ENCODE measurements at places on chromosomes 4 and X. TPM values are rescaled to one million over a fixed set of nuclear protein-coding genes. Genes with fewer than 3 reads are reported as not detected.

Gene CT47B1
- not detected for total RNA-seq

GRCh38 chrX:118239178-118239870, 106.6 kb upstream of the WDR44 start:
- DNase-seq = no peak

Gene CLDN2
- not detected for total RNA-seq

- DNase-seq = no peak
These were observed 13.8 kb downstream of the CCDC22 start for GRCh38 chrX:49249071-49249470.

Gene LRAT
- not detected for total RNA-seq

DNA sequence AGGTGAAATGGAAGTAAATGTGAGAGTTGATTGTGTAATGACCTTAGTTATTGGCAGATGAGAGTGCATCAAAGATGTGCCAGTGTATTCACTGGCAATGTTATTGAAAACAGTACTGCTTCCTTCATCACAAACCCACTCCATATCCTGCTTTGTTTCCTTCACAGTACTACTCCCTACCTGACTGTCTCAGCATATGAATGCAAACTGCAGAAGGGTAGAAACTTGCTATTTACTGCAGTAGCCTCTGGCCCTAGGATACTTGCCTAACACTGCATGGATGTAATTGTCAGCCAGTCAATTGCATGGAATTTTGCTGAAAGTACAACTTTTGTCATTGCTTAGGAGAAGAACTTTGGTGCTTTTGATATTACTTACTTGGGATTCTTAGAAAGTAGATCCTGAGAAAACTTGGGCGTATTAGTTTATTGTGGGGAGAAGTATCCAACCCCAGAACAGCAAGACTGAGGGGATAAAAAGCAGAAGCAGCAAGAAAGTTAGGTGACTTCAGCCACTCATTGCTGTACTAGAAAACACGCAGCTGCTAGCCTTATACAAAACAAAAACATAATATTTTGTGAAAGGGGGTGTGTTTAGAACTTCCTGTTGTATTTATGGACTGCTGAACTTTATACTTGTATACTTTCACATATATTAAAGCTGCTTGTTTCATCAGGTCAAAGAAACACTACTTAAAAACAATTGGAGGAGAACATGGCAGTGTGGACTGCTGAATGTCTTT, 219.0 kb downstream of the CCNG2 start:
- no peak for DNase-seq

DNA sequence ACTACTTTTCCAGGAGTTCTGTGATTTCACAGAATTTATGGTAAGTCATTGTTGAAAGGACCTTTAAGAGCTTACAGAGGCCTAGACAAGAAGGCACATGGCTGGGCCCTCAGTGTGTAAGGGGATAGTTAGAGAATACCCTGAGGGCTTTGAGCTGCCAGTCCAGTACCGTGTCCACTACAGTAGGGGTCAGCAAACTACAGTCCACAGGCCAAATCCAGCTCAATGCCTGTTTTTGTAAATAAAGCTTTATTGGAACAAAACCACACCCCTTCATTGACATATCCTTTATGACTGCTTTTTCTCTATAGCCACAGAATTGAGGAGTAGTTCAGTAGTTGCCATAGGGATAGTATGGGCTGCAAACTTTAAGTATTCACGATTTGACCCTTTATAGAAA, 176.2 kb downstream of the MID1 start:
- no peak for DNase-seq

Gene FRG2
- total RNA-seq = 0.40 TPM

GRCh38 chr4:62548108-62548524, 1348.0 kb downstream of the ADGRL3 start:
- DNase-seq = no peak

Gene SPANXC
- total RNA-seq = not detected

- DNase-seq = no peak
These were observed 453.0 kb downstream of the CENPC start for GRCh38 chr4:67092351-67092750.

Gene TLR1
- 2.1 TPM for total RNA-seq

Data from CD8-positive, alpha-beta memory T cell (primary cell).